ENCODE measurements at places on chromosomes 4 and X.

- no peak for DNase-seq
Observed at GRCh38 chr4:86831262-86832130, 17.7 kb downstream of the SLC10A6 start.

GRCh38 chr4:3290476-3290875 lies 2.3 kb upstream of the RGS12 start:
- no peak for DNase-seq

DNA sequence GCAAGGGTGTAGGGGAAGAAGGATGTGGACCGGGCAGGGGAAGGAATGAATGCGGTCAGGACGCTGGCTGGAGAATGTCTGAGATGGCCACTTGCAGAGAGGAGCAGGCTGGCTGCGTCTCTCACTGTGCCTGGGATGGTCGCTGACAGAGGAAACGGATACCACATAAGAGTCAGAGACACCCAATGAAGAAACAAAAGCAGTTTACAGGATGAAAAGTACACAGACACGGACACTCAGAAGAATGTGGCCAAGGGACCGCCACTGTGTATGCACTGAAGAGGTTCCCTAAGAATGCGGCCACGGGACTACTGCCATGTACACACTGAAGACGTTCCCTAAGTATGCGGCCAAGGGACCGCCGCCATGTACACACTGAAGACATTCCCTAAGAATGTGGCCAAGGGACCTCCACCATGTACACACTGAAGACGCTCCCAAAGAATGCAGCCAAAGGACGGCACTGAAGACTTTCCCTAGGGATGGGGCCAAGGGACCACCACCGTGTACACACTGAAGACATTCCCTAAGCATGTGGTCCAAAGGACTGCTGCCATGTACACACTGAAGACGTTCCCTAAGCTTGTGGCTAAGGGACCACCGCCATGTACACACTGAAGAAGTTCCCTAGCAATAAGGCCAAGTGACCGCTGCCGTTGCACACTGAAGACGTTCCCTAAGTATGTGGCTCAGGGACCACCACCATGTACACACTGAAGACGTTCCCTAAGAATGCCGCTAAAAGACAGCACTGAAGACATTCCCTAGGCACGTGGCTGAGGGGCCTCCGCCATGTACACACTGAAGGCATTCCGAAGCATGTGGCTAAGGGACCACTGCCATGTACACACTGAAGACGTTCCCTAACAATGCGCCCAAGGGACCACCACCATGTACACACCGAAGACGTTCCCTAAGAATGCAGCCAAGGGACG lies 32.2 kb downstream of the DHRSX start:
- DNase-seq, result no peak

- DNase-seq, result no peak
Observed at GRCh38 chrX:143306991-143307937, 210.0 kb downstream of the SPANXN3 start.
